ENCODE measurements at places on chromosomes 2 and 18.

- DNase-seq: no peak
Observed at GRCh38 chr2:240387669-240388358, 47.6 kb upstream of the GPC1 start.

DNA sequence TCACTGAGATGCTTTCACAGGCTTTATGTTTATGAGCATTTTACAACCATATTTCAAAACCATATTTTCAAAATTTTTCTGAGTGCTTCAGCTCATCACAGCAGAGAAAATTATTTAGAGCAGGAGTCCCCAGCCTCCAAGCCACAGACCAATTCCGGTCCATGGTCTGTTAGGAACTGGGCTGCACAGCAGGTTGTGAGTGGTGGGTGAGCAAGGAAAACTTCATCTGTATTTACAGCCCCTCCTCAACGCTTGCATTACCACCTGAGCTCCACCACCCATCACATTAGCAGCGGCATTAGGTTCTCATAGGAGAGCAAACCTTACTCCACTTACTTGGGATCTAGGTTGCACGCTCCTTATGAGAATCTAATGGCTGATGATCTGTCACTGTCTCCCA is 165.6 kb downstream of the SEPTIN10 start:
- DNase-seq: no peak

DNA sequence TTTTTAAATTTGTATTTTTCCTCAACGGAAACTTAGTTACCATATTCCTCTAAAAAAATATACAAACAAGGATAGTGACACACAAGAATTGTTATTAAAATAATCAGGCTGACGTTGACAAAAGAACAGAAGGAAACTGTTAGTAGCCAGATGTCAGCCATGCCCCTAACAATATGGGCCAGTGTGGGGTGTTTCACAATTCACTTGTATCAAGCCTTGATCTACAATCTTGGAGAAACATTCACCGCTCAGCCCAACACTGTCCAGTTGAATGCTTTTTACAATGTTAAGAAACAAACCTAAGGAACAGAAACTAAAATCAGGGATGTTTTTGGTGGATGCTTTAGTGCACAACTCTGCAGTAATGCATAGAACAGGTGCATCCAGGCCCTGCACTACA is 44.6 kb downstream of the TMEFF2 start:
- no peak for DNase-seq

GRCh38 chr2:217103752-217104545 is 244.1 kb upstream of the TNP1 start:
- DNase-seq: no peak

GRCh38 chr2:1572638-1573037 is 159.4 kb downstream of the TPO start:
- no peak for DNase-seq

GRCh38 chr2:239720361-239721360 is 304.5 kb downstream of the NDUFA10 start:
- no peak for DNase-seq

- no peak for DNase-seq
Observed at GRCh38 chr18:26546875-26547645, 1.3 kb downstream of the KCTD1 start.

- peak; percentile 11 for DNase-seq
Observed at GRCh38 chr2:229713371-229714079, 830 bp downstream of the DNER start.

GRCh38 chr2:149561309-149561926 is 26.2 kb downstream of the MMADHC start:
- peak; percentile 5 for DNase-seq

DNA sequence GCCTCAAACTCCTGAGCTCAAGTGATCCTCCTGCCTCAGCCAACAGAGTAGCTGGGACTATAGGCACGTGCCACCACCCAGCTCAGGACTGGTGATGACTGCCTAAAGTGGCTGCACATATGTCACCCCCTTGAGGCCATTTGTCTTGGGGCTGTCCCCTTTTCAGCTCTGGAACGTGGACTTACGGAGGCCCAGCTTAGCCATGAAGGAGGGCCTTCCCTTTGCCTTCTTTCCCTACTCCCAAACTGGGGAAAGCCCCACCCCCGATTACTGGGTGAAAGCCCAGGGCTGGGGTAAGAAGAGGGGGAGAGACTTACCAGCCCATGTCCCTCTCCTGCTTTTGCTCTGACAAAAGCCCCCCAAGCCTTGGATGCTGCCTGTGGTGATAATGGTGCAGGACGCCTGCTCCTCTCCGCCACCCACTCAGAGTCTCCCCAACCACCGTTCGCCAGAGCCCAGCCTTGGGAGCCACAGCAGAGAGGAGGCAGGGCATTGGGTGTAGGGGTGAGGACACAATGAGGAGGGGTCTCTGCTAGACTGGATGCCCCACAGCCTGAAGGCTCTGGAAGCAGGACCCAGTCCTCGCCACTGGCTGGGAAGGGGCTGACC is 2.5 kb upstream of the DUSP2 start:
- peak; percentile 56 for DNase-seq

DNA sequence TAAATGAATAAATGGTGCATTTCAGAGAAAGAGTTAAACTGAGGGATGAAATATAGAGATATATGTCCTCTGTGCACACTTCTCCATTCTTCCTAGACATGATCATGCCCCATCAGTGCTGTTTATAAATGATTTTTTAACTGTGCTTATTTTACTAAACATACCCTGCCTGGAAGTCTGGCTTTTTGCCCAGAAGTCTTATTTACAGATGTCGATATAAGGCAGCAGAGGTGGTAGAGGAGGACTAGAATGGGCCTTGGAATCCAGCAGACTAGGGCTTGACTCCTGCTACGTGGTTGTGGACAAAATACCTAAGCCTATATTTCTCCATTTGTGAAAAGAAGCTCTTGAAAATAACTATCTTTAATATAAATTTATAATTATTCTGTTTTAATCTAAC is 355.5 kb downstream of the RAD51AP2 start:
- no peak for DNase-seq

GRCh38 chr2:229780856-229781773 is 66.8 kb upstream of the DNER start:
- DNase-seq: no peak

DNA sequence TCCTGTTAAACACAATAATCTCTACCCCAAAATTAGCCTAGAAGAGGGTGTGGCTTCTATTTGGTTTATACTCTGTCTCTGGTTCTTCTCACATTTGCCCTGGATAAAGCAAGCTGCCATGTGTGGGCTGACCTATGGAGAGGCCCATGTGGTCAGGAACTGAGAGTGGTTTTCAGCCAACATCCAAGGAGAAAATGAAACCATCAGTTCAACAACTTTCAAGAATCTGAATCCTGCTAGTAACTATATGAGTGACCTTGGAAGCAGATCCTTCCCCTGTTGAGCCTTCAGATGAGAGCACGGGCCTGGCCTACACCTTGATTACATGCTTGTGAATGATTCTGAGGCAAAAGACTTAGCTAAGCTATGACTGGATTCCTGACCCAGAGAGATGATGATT is 11.5 kb upstream of the TRIB2 start:
- DNase-seq: no peak

DNA sequence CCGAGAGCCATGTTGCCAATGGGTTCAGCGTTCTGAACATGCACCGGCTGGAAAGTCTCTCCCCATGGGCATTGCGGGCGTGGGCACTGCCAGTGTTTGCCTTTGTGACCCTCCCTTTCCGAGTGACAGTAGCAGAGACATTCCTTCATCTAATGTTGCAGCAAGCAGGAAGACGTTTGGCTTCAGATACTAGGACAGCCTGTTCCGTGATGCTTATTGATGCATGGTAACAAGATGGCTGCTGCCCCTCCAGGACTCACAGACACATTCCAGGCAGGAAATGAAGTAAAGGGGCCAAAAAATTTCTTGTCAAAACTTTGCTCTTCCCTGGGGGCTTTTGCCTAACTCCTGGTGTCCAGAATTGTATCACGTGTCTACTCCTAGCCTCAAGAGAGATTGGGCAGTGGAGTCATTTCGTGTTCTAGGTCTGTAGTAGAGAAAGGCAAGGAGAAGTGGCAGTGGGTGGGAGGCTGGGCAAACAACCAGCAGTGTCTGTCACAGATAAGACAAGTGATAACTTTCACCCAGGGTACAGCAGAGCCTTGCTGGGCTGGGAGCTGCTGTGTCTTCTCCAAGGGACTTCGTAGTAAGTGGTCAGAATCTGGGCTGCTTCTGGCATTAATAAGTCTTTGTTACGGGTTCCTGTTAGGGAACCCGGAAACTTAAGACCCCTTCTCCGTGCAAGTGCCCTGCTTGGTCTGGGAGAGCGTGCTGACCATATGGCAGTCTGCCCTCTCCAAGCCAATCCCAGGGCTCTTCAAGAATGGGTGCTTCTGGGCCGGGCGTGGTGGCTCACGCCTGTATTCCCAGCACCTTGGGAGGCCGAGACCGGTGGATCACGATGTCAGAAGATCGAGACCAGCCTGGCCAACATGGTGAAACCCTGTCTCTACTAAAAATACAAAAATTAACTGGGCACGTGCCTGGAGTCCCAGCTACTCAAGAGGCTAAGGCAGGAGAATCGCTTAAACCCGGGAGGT is 93.5 kb downstream of the TFCP2L1 start:
- DNase-seq: no peak

GRCh38 chr2:24724111-24724775 is 68.9 kb downstream of the PTRHD1 start:
- DNase-seq: no peak
